ENCODE measurements at places on chromosomes 7 and 10.

DNA sequence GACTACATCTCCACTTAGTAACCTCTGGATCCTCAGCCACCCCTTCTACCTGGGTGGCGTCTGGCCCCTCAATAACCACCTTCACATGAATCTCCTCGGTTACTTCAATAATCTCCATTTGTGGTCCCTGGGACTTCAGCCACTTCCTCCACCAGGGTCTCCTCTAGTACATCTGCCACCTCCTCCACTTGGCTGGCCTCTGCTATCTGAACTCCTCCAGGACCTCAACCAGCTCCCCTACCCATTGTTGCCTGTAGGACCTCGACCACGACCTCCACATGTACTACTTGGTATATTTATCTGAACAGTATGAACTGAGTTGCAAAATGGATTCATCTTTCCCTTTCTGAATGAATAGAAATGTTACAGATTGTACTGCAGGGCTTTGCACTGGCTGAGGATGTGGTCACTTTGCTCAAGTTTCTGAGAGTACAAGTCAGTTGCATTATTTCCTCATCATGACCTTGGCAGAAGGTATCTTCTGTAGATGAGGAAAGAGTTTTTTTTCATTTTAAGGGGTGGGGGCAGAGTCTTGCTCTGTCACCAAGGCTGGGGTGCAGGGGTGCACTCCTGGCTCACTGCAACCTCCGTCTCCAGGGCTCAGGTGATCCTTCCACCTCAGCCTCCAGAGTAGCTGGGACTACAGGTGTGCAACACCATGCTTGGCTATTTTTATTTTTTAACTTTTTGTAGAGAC is 36.0 kb downstream of the MAT1A start:
- DNase-seq, result no peak

DNA sequence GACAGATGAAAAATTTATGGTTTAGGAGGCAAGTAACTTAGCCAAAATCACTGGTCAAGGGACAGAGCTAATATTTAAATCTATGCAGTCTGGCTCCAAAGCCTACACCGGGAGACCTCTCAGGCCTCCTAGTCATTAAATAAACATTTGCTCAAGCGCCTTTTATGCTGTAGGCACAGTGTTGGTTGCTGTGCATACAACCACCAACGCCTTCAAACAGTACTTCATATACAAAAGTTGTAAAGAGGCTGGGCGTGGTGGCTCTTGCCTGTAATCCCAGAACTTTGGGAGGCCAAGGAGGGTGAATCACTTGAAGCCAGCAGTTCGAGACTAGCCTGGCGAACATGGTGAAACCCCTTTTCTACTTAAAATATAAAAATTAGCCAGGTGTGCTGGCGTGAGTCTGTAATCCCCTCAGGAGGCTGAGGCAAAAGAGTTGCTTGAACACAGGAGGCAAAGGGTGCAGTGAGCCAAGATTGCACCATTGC is 159.8 kb downstream of the MAGI2 start:
- peak; percentile 90 for DNase-seq

GRCh38 chr10:111766464-111766863 is 417.1 kb downstream of the GPAM start:
- no peak for DNase-seq

DNA sequence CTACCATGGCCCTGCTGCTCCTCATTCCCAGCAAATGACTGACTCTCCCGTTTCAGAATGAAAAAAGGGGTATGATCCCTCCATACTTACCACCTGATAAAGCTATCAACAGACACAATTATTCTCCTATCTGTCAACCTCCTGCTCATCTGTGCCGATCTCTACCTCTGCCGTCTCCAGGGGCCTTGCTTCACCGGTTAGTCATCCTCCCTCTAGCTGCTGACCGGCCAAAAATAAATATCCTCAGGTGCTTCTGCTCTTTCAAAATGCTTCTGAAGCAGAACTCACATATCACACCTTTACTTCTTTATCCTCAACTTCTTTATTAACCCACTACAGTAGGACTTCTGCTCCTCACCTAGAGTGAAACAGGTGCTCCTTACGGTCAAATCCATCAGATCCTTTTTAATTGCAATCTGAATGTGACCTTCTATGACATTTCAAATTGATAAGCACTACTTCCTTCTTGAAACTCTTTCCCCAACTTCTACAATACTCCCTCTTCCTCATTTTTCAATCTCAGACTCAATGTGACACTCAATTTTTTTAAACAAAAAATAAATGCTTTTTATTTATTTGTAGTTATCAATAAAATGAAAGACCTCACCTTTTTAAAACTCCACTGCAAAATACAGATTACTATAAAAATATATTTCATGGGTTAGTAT is 63.2 kb downstream of the LMBR1 start:
- DNase-seq, result peak; percentile 25

GRCh38 chr7:191105-191980 is 1.0 kb upstream of the FAM20C start:
- DNase-seq, result peak; percentile 75

DNA sequence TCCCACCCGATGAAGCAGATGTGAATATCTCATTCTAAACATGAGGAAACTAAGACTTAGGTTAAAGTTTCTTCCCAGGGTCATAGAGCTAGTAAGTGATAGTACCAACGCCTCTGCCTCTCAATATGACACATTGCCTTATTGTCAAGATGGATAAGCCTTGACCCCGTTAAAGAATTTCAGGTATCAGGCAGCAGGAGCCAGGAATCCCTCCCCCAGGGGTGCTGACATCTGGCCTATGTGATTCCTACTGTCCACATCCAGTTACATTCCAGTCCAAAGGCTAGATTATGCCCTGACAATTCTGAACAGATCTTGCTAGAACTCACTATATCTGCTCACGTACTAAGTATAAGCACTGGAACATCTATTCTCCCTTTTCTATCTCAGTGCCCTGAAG is 58.0 kb upstream of the ASAH2 start:
- DNase-seq, result no peak

- no peak for DNase-seq
These were observed 100.1 kb downstream of the FOXL3 start for GRCh38 chr7:389911-390601.
